ENCODE measurements at places on chromosomes 4 and X. TPM values are rescaled to one million over a fixed set of nuclear protein-coding genes. Genes with fewer than 3 reads are reported as not detected.

DNA sequence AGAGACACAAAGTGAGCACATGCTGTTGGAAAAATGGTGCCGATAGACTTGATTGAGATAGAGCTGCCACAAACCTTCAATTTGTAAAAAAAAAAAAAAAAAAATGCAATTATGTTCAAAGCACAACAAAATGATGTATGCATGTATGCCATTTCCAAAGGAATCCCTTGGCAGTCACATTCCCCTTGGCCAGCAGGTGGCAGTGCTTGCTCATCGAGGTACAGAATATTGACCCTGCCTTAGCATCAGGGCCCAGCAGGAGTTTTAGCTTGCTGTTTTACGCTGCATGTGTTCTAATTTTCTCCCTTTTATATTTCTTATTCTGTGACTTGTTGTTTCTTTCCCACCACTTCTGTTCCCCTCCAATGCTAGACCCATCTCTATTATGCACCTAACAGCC, 34.5 kb upstream of the CYBB start:
- peak; percentile 85 for ATAC-seq

GRCh38 chr4:55854129-55854528, 681 bp downstream of the EXOC1 start:
- ATAC-seq = no peak

- ATAC-seq = no peak
These were observed 62.3 kb upstream of the ADRA2C start for GRCh38 chr4:3703677-3704521.

GRCh38 chr4:2352171-2352570, 66.3 kb downstream of the ZFYVE28 start:
- no peak for ATAC-seq

DNA sequence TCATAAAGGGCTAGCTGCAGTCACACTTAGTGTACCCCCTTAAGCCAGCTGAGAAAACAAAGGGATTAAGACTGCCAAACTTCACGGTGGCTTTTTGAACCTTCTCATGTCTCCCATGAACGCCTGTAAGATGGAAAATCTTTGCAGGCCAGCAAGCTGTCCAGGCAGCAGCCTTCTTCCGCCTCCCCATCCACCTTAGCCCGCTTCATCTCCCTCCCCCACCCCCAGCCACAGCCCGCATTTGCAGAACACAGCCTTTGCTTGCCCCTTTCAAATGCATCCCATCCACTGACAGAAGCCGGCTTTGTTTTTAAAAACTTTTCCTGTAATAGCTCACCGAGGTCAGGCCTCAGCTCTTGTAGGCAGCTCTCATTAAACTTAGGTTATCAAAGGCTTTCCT, 113.8 kb upstream of the FAM9B start:
- ATAC-seq = no peak

DNA sequence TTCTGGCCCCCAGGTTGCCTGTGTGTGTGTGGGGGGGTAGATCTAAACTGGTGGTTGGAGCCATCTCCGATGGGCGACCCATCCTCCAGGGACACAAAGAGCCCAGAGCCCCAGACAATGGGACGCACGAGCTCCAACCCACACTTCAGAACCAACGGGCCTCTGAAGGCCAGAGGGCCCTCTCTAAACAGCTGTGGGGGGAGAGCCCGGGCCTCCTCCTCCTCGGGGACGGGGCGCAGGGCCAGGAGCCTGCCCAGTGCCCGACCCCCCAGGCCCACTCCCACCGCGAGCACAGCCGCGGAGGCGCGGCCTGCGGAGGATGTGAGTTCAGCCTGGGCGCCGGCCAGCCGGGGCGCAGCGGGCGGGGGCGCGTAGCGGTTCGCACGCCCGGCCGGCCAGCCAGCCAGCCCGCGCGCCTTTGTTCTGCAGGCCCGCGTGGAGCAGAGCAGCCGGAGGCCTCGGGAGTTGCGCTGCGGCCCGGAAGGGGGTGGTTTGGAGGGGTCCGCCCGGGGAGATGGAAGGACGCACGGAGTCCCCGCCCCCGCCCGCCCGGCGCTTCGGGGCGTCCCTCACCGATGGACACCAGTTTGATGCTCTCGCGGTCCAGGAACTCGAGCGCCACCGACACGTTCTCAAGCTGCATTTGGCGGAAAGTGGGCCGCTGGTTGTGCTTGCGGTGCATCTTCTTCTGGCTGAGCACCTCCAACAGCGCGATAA, 4.0 kb downstream of the FLNA start:
- ATAC-seq = no peak

DNA sequence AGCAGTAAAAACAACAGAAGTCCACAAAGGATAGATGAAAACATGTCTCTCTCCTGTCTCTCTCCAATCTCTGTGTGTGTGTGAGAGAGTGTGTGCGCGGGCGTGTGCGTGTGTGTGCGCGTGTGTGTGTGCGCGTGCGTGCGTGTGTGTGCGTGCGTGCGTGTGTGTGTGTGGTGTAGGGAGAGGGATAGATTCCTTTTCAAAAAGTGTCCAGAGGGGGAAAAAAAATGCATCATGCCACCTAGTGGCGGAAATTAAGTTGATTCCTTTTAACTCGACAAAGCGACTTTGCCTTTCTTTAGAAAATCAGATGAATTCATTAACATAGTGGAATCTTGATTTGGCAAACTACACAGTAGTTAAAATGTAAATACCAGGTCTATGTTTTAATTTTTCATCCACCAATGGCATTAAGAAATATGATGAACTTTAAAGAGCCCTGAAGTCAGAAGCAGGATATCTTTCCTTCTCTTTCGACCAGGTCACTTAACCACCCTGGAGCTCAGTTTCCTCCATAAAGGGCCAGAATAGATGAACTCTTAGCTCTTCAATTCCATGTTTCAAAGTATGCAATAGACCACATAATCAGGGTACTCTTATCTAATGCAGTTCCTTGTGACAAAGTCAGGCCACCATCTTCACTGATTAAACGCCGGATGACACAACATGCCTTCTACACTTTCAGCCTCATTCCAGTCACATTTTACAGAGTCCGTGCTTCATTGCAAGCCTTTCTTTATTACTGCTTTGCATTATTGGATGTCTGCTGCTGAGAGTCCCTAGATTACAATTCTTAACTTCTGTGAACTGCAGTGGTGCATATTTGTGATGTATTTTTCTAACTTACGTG, 162.8 kb downstream of the FBXO8 start:
- ATAC-seq = no peak

GRCh38 chr4:99945718-99946355, 581 bp downstream of the DNAJB14 start:
- ATAC-seq = peak; percentile 10

GRCh38 chrX:125089761-125090445, 229.8 kb upstream of the TEX13C start:
- ATAC-seq = no peak

DNA sequence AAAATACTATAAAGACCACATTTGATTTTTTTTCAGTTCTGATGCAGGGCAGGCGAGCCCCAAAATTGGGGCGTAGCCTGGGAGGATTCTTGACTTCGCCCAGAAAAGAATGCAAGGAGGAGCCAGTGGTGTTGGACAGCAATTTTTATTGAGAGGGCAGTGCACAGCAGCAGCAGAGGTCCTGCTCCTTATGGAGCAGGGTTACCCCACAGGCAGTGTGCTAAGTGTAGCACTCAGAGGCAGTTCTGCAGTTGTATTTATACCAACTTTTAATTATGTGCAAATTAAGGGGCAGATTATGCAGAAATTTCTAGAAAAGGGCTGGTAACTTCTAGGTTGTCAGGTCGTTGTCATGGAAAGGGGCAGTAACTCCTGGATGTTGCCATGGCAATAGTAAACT, 69.9 kb downstream of the GASK1B start:
- no peak for ATAC-seq

DNA sequence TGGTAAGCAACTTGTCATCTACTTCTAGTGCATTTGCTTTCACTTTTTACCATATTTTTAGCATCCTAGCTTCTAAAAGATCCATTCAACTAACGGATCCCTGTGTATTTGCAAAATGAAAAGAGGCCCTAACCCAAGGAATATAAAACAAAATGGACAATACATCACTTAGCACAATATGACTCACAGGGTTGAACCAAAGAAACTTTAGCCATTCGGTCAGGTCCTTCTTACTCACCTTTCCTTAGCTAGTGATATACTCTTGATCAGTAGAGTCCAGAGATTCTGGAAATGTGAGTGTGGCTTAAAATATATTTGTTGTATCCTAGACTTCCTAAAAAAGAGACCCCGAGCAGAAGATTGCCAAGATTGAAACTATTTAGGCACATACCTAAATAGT, 19.5 kb downstream of the TMPRSS11E start:
- no peak for ATAC-seq

GRCh38 chrX:106177106-106177981, 9.2 kb downstream of the PWWP3B start:
- ATAC-seq = no peak

CENPI gene
- total RNA-seq = 3.9 TPM

PRKG2 gene
- 1.3 TPM for total RNA-seq
